ENCODE measurements at places on chromosomes 3 and 15.

GRCh38 chr15:101132390-101133180 lies 119.3 kb downstream of the CHSY1 start:
- DNase-seq: no peak

DNA sequence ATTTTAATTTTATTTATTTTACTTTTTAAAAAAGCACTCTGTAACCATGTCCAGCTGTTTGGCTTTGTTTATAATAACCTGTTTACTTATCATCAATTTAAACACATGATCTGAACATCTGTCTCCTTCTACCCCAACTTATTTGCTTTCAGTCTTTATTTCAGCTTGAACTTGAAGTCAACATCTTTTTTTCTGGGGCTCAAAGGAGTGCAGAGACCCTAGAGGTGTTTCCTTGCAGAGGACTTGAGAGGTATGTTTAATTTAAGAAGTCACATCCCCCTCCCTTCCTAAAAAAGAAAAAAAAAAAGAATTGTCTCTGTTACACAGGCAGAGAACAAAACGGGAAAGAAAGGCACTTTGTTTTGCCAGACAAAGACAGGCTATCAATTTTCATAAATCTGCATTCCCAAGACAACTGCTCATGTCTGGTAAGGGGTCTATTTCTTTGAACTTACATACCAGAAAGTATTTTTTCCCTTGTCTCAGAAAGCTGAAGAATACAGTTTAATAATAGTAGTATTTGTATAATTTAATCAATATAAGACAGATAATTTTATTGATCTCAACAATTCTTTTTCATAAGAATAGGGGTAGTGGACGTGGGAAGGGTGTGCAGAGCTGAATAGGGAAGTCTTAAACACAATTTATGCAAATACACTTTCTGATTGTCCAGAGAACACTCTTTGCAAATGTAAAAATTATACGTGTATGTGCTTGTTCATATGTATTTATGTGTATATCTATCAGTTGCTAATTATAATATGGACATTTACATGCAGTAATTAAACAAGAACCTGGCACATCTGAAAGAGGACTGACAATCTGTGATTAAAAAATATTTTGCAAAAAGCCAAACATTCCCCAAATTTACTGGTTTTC lies 109.7 kb upstream of the PDZRN3 start:
- no peak for DNase-seq

- no peak for DNase-seq
Measured at GRCh38 chr3:39216176-39216790, 23.9 kb upstream of the XIRP1 start.

DNA sequence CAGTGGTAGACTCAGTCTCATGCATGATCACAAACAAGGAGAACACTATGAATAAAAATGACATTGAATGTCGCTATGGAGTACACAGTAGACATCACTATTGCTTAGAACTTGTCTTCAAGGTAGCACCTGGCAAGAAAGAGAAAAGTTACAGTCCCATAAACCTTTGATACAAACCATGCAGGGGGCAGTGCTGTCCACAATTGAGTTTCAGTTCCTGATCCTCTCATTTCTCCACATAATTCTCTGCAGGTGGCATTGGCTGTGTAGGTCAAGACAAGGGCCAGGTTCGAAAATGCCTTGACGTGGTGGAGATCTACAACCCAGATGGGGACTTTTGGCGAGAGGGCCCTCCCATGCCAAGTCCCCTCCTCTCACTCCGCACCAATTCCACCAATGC lies 47.9 kb downstream of the KBTBD12 start:
- DNase-seq: no peak

DNA sequence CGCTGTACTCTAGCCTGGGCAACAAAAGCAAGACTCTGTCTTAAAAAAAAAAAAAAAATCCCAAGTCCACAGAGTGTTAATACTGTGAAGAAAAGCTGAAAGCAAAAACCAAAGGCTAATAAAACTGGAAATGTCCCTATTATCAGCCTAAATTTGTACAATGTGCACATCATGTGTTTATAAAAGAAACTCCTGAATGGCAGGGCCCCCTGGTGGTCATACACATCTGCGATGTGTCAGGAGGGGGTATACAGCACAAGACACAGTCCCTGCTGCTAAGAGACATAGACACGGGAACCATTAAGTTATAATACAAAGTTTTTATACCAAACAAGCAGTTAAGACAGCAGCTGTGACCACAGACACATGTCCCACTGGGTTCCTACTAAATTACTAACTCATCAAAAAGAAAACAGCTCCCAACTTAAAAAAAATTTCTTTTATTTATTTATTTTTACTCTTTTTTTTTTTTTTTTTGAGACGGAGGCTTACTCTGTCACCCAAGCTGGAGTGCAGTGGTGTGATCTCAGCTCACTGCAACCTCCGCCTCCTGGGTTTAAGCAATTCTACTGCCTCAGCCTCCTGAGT lies 31.0 kb downstream of the IDH2 start:
- DNase-seq: peak; percentile 82

GRCh38 chr3:197683191-197683590 lies 53.5 kb downstream of the RUBCN start:
- no peak for DNase-seq

GRCh38 chr15:73951601-73952000 lies 25.3 kb downstream of the LOXL1 start:
- DNase-seq: no peak

GRCh38 chr3:5231487-5231886 lies 44.0 kb downstream of the EDEM1 start:
- no peak for DNase-seq

GRCh38 chr15:66822114-66822513 lies 120.1 kb downstream of the SMAD6 start:
- no peak for DNase-seq

DNA sequence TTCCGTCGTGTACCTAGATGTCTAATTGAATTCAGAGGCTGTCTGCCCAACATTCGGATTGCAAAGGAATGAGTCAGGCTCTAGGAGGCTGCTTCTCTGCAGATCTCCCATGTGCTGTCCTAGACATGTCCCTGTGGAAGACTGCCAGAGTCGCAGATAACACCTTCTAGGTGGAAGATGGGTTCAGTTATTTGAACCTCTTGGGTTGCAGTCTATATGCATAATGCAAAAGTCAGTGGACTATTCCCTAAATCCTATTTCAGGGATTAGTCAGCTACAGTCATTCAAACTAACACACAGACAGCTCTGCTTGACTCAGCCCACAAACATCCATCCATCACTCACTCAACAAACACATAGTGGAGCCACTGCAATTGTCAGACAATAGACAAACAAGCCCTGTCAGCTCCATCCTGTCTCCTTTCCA lies 300.0 kb upstream of the CTNNB1 start:
- DNase-seq: peak; percentile 50

- no peak for DNase-seq
Measured at GRCh38 chr3:188026191-188026968, 127.6 kb upstream of the LPP start.

GRCh38 chr3:75320369-75320768 lies 343.8 kb upstream of the FRG2C start:
- no peak for DNase-seq

DNA sequence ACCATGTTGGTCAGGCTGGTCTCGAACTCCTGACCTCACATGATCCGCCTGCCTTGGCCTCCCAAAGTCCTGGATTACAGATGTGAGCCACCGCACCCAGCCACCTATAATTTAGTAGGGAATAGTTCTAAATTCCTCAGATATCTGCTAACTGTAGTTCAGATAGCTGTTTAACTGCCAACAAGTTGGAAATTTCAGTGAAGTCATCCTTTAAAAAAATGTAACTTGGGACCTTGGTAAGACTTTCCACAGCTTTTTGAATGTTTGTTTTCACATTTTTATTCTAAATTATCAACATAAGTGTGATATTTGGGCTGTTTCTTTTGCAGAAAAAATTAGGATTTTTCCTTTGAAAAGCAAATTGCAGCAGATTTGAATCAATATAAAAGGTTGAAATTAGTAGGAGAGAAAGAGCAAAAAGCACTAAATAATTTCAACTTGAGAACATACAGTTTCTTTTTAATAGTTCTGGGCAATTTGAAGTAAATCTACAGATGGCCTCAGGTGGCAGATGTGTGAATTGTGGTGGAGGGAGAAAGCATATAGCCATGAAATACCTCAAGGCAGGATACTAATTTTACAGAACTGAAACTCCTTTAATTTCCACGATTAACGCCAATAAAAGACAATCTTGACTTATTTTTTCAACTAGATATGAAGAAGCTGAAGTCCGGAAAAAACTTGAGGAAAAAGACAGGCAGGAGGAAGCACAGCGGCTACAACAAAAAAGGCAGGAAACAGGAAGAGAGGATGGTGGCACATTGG lies 34.3 kb downstream of the USP8 start:
- no peak for DNase-seq

GRCh38 chr3:51716805-51717204 lies 9.9 kb downstream of the GRM2 start:
- no peak for DNase-seq

DNA sequence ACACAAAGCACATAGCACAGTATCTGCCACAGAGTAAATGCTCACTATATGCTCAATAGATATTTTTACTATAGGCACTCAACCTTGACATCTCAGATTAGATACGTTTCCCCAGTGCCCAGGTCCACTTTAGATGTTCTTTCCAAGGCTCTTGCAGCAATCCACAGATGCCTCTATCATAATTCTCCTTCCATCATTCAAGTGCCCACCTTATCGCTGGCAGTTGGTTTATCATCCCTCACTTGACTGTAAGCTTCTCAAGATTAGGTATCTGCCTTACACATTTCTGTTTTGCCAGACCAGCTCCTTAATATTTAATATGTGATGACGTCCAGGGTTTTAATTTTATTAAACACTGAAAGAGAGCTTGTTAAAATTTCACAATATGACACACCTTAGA lies 8.6 kb downstream of the NCEH1 start:
- DNase-seq: no peak

Measured in EL (cell line).